ENCODE measurements at places on chromosomes 2 and 18.
A peak's percentile ranks its signal among the peaks of the same experiment; 100 is the strongest.

DNA sequence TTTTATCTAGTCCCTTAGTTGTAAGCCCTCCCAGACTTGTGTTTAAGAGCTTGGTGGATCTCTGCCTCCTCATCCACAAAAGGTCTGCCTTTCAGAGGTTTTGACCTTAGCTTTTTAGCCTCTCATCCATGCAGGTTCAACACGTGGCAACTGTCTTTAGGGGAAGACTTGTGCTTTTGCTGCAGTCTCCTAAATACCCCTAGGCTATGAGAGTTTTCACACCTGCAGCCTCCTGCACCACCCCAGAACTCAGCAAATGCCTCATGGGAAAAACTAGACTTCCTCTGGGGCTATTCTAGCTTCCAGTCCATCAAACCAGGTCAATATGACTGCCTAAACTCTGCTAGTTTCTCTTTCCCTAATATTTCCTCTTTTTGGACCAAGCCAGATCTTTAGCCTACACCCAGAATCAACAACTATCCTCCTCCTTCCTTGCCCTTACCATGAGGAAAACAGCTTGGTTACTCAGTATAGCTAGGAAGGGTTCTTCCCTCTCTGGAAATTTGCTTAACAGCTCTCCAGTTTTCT lies 132.3 kb upstream of the RIOK3 start:
- DNase-seq, result no peak

DNA sequence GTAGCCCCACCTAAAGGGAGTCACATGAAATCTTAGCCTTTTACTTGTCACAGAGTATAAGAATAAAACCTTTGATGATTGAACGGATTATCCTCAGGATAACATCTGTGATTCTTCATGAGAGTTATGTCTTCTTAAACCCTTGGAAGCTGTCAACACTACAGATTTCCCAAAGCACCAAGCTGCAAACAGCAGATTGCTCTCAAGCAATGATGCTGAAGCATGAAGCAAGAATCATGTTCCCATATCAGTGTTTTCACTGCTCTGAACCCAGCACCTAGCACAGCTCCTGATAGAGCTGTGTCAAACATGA lies 47.6 kb upstream of the CELF4 start:
- no peak for DNase-seq

GRCh38 chr2:113791697-113792590 lies 35.5 kb upstream of the SLC35F5 start:
- no peak for DNase-seq

- no peak for DNase-seq
Observed at GRCh38 chr18:21550510-21550970, 50.0 kb downstream of the ESCO1 start.

DNA sequence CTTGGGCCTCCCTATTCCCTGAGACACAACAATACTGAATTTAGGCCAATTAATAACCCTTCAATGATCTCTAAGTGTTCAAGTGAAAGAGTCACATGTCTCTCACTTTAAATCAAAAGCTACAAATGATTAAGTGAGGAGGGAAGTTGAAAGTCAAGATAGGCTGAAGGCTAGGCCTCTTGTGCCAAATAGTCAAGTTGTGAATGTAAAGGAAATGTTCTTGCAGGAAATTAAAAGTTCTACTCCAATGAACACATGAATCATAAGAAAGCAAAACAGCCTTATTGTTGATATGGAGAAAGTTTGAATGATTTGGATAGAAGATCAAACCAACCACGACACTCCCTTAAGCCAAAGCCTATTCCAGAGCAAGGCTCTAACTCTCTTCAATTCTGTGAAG lies 286.9 kb downstream of the MEIS1 start:
- no peak for DNase-seq

DNA sequence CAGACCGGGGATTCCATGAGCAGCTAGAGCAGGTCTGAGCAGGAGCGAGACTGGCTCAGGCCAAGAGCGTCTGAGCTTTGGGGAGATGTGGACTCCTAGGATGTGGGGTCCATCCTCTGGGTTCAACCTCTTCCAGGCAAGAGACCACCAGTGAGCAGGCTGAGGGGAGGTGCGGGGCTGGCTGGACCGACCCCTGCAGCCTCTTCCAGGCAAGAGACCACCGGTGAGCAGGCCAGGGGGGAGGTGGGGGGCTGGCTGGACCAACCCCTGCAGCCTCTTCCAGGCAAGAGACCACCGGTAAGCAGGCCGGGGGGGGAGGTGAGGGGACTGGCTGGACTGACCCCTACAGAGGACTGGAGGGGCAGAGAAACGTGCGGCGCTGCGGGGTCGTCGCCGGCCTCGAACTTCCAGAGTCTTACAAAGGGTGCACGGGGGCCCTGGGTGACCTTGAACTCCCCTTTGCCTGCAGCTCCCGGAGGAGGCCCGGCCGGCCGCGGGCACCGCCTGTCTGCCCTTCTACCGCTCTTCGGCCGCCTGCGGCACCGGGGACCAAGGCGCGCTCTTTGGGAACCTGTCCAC lies 63.4 kb downstream of the TPO start:
- DNase-seq, result no peak

- DNase-seq, result peak; percentile 28
Observed at GRCh38 chr2:70767079-70767698, 811 bp downstream of the ADD2 start.

GRCh38 chr2:74072565-74072964 lies 75.1 kb downstream of the BOLA3 start:
- no peak for DNase-seq

GRCh38 chr2:241286348-241287090 lies 29.0 kb downstream of the HDLBP start:
- no peak for DNase-seq

DNA sequence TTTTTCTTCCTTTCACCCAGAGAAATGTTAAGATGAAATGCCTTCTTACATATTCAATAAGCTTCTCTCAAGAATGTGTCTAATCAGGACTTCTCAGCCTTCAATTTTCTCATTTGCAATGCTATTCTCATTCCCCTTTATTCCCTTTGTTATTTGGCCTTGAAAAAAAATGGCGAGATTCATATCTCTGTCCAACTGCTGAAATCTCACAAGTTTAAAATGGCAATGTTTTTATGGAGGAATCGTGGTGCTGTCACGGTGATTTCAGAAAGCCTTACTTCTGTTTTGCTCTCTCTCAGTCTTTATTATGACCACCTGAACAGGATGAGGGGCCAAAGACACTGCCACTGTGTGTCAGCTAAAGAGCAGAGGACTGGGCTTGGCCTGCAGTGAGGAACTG lies 928.5 kb downstream of the DCC start:
- no peak for DNase-seq

- DNase-seq, result peak; percentile 14
Observed at GRCh38 chr2:119242276-119243119, 18.9 kb downstream of the STEAP3 start.
